Immature natural killer cell (primary cell): ENCODE measurements at places on chromosomes 7 and 10.

DNA sequence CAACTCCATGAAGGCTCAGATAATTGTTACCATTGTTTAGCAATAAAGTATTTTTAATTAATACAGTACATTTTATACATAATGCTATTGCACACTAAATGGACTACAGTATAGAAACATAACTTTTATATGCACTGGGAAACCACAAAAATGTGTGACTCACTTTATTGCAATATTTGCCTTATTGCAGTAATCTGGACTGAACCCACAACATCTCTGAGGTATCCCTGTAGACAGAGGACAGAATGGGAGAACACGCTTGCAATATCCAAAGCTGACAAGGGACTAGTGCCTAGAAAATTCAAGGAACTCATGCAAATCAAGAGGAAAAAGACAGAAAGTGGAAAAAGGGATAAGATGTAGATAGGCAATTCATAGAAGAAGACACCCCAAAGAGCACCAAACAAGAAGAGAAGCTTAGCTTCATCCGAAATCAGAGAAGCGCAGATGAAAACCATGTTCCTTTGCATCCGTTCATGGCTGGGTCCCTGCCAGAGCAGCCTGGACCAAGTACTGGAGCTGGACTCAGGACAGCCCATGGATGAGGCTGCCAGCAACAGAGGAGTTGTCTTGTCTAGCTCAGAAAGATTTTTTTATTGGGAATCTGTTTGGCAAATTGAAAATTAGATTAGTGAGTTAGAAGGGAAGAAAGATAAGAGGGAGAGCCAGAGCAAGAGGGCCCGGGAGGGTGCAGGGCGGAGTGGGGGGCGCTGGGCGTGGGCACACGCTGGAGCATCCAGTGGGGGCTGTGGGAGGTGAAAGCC is 16.0 kb upstream of the GALNTL5 start:
- H3K4me1 ChIP-seq, result peaks cover 20% of the 10 kb centered on the region
- H3K27me3 ChIP-seq, result peaks cover 3% of the 10 kb centered on the region
- H3K4me3 ChIP-seq, result no peak overlapping the region
- no peak for DNase-seq
- H3K36me3 ChIP-seq, result peaks cover 8% of the 10 kb centered on the region

GRCh38 chr7:156651474-156651873 is 10.9 kb downstream of the RNF32 start:
- H3K4me1 ChIP-seq, result no peaks in the 10 kb centered on the region
- H3K4me3 ChIP-seq, result no peak overlapping the region
- H3K27me3 ChIP-seq, result peaks cover 8% of the 10 kb centered on the region
- no peaks in the 10 kb centered on the region for H3K36me3 ChIP-seq
- DNase-seq, result no peak
- no peak overlapping the region for H3K27ac ChIP-seq

- DNase-seq, result no peak
- no peak overlapping the region for H3K4me3 ChIP-seq
- no peaks in the 10 kb centered on the region for H3K36me3 ChIP-seq
- H3K27ac ChIP-seq, result no peak overlapping the region
Measured at GRCh38 chr7:96212474-96212873, 109.4 kb downstream of the SLC25A13 start.

DNA sequence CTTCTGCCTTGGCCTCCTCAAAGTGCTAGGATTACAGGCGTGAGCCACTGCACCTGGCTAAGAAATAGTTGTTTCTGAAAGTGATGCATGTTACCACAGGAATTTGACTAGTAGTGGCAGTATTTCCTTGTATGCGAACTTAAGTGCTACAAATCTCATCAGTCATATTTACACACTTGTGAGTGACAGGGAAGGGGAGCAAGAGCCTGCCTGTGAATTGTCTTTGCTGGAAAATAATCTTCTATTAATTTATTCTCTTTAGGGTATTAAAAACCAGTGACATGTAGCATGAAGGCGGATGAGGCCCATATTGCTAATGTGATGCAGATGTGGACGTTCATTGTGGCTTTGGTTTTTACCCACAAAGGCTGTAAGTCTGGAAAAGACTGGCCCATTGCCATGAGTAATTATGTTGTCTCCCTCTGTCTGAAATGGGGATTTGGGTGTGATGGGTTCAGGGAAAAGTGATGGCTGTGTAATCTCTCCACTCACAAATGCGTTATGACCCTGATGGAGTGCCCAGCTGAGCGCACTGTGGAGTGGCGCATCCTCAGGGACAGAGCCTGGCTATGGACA is 97.6 kb downstream of the CCNY start:
- H3K27ac ChIP-seq, result peak overlapping the region; percentile 61
- peaks cover 2% of the 10 kb centered on the region for H3K27me3 ChIP-seq
- no peak for DNase-seq
